ENCODE measurements at places on chromosomes 7 and 10. TPM values are rescaled to one million over a fixed set of nuclear protein-coding genes. Genes with fewer than 3 reads are reported as not detected.

GRCh38 chr10:28948046-28948445 lies 270.7 kb downstream of the BAMBI start:
- no peak for DNase-seq

- DNase-seq = no peak
These were observed 132.3 kb downstream of the MTPAP start for GRCh38 chr10:30216821-30217220.

GRCh38 chr7:149826344-149827088 lies 11.7 kb upstream of the ZNF862 start:
- DNase-seq = no peak

The RAB19 gene
- total RNA-seq = 8.8 TPM

The PPP1R3C gene
- 47.6 TPM for total RNA-seq

DNA sequence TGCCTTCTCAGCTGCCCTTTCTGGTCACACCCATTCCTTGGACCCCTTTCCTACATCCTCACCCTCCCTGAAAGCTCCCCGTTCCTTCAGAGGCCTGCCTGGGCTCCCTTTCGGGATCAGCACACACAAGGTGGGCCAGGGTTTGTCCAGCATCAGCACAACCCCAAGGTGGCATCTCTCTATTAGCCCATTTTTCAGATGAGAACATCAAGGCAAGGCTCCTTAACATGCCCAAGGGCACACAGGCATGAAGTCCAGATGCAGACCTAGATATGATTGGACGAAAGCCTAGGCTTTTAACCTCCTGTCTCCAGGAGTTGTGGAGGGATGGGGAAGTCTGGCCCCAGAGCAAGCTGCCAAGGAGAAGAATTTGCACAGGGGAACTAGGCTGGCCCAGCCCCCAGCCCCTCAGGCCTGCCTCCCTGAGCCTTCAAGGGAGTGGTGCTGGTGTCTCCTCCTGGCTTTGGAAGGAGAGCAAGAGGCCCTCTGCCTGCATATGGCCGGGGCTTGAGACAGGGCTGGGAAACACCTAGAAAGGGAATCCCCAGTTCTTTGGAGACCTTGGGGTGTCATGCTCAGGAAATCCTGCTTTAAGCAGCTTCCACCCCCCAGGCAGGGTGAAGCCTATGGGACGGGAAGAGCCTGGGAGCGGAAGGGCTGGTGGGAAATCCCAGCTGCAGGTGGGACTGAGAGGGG lies 9.0 kb upstream of the VSIR start:
- DNase-seq = no peak

DNA sequence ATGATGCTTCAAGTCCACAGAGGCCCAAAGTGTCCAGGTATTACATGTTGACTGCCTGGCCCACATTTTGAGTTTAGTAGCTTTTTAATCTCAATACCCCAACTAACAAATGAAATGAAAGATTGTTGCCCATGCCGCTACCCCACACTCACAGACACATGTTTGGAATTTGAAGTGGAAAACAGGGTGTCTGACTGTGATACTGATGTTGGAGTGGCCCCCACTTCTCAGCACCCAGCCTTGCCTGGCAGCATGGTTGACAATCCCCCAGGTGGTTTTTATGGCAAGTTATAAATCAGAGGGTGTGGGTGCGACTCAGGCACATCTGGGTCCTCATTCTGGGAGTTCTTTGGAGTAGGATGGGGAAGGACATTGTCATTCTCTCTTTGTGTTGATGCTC lies 314.7 kb upstream of the ZNF32 start:
- DNase-seq = no peak

The SEMA4G gene
- total RNA-seq = 55.1 TPM

DNA sequence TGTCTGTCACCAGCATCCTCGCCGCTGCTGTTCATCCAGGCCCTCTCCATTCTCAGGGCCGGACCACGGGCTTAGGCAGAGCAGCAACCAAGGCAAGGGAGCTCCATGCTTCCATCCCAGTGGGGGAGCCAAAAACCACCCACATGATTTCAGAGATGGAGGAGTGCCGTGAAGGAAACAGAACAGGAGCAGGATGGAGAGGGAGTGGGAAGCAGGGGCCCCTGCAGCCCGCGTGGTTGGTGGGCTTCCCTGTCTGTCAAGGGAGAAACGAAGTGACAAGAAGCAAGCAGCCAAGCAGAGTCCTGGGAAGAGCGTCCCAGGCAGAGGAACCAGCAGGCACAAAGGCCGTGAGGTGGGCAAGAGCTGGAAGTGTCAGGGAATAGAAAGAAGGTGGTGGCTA lies 95.7 kb downstream of the SLIT1 start:
- no peak for DNase-seq

- DNase-seq = no peak
These were observed 48.9 kb downstream of the SNX10 start for GRCh38 chr7:26340476-26341018.

The PDE6C gene
- total RNA-seq = not detected

DNA sequence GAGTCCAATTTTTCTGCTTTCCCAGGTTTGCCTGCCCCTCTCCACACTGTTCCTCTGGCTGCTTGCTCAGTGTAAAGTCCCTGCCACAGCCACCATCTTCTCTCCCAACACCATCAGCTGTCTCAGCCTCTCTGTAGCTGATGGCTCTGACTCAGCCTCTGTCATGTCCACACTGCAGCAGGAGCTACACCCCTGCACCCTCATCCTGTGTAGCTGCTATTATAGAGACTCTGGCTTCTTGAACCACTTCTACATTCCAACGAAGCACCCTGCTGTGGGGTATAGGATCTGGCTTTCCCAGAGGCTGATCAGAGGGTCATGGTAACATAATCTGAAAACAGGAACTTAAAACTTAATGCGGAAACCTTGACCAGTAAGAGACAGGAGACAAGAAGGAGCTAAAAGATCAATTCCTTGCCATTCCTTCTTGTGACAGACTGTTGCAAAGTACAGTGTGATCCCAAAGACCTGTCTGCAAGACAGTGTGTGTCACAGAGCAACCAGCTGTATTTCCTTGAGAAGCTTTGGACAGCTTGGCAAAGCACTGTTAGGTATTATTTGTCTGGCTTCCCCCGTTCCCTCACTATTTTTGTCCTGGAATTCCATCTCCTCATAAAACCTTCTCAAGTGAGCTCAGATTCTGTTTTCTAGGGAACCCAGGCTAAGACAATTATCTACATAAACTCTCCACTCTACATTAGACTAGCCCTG lies 42.3 kb downstream of the NRCAM start:
- DNase-seq = no peak

GRCh38 chr10:110115784-110116520 lies 91.5 kb upstream of the MXI1 start:
- no peak for DNase-seq

The CYP17A1 gene
- total RNA-seq = 7.3 TPM

The UBTD1 gene
- total RNA-seq = 13.8 TPM

DNA sequence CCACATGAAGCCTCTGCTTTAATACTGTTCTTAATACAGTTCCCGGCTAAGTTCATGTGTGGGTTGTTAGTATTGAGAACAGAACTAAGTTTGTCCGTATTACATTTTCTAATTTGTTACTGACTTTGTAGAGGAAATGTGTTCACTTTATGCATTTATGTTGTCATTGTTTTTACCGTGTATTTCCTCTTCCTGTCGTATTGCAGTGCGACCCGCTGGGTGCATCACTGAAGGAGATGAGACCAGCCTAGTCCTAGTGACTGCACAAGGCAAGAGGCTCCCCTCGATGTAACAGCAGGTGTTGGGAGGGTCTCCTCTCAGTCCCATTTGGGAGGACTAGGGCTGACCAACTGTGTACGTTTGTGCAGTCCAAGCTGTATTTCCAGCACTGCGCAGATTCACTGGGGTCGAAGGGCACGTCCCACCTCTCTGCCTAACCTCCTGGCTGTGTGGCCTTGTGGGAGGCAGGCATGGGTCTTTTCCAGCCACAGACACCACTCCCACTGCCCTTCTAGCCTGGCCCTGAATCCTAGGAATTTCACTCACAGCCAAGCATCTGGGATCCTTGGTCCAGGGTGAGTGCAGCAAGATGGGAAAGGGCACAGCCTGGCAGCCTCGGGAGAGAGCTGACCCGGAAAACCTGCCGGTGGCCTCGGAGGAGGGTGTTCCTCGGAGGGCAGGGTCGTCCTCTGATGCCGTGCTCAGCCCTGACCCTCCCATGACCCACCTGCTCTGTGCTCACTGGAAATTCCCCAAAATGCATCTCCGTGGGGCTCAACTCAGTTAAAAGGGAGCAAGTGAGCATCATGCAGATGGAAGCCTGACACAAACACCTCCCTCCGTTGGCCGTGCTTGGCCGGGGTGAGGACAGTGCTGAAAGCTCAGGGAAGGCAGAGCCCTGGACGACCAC lies 63.9 kb upstream of the FAM20C start:
- DNase-seq = no peak

DNA sequence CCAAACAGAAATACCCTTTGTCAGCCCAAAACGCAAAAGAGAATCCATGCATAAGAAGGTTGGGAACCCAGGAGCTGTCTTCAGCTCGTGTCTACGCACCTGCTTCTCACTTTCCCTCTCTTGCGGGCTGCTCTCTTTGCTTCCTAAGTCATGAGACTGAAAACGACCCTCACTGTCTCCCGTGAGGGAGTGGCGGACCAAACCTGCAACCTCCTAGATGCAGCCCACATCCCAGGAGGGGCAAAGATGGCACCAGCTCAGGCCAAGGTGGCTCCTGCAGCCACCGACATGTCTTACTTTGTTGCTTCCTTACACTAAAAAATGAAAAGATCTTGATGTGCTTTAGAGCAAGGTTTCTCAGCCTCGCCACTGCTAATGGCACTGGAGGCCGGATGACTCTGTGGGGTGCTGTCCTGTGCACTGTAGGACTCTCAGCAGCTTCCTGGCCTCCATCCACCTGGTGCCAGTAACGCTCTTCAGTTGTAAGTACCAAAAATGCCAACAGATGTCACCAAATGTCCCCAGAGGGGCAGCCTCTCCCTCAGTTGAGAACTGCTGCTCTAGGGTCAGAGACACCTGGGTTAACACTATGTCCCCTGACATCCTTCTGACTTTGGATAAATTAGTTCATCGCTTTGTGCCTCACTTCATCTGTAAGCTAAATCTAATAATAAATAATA lies 179.8 kb upstream of the PFKP start:
- DNase-seq = no peak

The GNGT1 gene
- not detected for total RNA-seq

DNA sequence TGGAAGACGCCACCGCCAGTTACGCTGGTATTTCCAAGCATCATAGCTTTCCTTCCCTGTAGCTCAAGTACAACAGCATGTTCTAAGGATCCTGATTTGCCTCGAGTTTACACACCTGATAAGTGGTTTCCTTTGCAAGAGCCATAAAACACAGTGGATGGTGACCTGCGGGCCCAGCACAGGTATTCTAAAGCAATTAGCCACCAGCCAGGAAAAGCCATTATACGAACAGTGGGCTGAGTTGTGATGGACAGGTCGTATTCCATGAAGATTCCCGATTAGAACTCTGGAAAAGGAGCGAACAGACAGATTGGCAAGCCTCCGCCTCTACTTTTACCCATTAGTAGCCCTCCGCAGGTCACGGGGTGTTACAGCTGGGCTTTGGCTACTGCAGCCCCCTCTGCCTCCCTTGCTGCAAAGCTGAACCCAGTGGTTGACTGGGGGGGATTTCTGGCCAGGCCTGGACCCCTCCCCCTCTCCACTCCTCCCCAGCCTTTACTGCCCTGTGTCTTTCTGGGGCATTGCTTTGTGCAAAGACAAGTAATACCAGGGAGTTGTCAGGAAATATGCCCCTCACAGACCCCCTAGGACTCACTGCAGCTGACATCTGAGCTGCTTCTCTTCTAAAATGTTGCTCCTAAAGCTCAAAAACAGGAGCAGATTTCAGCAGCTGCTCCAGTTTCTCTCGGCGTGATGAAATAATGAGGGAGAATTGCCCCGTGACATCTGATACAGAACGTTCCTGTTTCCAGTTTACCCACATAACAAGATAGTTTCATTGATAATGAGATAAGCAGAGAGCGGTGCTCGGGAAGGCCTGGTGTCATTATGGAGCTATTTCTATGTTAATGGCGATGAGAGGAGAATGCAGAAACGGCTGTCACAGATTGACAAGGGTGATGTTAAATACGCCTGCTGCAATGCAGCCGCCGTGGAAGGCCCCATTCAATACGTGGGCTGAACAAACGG lies 214.4 kb downstream of the CCSER2 start:
- DNase-seq = no peak

DNA sequence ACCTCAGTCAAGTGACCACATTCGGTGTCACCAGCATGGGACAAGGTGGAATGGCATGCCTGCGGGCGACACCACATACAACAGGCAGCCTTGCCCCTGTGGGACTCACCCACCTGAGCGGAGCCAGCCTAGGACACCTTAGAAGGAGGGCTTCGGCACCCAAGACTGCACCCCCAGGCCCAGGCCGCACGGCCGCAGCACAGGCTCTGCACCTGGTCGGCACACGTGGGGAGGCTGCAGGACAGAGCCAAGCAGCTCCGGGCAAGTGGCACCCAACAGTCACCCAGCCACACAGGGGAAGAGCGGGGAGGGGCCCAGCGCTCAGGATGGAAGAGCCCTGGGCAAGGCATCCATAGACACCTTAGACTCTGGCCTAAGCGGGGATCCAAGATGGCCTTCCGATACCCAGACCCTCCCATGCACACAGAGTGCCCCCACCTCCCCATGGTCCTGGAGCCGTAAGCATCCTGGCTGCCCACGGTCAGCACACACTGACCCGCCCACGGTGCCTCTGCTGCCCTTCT lies 16.1 kb upstream of the GPER1 start:
- no peak for DNase-seq

The AMZ1 gene
- 0.35 TPM for total RNA-seq

GRCh38 chr7:151951672-151952338 lies 4.4 kb upstream of the GALNTL5 start:
- DNase-seq = no peak

The METTL27 gene
- 3.1 TPM for total RNA-seq

The GPR146 gene
- total RNA-seq = 8.3 TPM

GRCh38 chr7:122518488-122518887 lies 180.4 kb downstream of the RNF133 start:
- no peak for DNase-seq

The PROSER2 gene
- 8.8 TPM for total RNA-seq

The CFAP46 gene
- 1.0 TPM for total RNA-seq

- no peak for DNase-seq
These were observed 149.1 kb upstream of the ADO start for GRCh38 chr10:62655337-62655994.

- DNase-seq = no peak
These were observed 436 bp upstream of the SLC25A13 start for GRCh38 chr7:96322373-96322695.

GRCh38 chr7:123051916-123052315 lies 56.4 kb upstream of the TAS2R16 start:
- DNase-seq = no peak

The SFRP4 gene
- 0.43 TPM for total RNA-seq

The ATG9B gene
- 1.2 TPM for total RNA-seq

The PTPN20 gene
- total RNA-seq = 3.1 TPM
